ENCODE measurements at places on chromosomes 6 and 20. TPM values are rescaled to one million over a fixed set of nuclear protein-coding genes. Genes with fewer than 3 reads are reported as not detected.

DNA sequence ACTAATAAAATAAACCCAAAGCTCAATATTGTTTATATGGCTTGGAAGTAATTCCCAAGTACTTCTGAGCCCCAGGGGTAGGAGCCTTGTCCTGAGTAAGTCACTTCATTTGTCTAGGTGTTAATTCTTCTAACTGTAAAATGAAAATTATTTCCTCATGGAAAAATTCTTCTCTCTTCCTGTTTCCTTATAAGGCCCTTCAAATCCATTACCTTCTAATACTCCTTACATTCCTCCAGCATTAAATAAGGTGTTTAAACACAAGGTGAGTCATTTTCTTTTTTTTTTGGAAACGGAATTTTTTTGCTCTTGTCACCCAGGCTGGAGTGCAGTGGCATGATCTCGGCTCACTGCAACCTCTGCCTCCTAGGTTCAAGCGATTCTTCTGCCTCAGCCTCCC, 41.9 kb downstream of the PRR18 start:
- H3K27ac ChIP-seq: no peak overlapping the region
- no peak for DNase-seq
- no peaks in the 10 kb centered on the region for H3K4me1 ChIP-seq
- no peak overlapping the region for H3K4me3 ChIP-seq

DNA sequence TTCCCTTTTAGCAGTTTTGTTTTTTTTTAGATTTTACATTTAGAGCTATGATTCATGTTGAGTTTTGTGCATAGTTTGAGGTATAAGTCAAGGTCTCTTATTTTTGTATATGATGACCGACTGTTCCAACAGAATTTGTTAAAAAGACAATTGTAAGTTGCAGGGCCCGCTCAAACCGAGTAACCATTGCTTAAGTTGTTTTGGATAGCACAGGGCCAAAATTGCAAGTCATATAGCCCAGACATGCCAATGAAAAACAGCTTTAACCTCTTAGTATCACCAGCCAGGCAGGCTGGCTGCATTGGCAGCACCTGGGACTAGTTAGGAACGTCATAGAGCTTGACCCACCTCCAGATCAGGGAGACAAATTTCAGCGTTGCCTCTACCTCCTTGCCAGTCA, 47.3 kb downstream of the PFDN4 start:
- no peak overlapping the region for H3K27ac ChIP-seq
- H3K4me1 ChIP-seq: no peaks in the 10 kb centered on the region
- H3K27me3 ChIP-seq: no peaks in the 10 kb centered on the region

DNA sequence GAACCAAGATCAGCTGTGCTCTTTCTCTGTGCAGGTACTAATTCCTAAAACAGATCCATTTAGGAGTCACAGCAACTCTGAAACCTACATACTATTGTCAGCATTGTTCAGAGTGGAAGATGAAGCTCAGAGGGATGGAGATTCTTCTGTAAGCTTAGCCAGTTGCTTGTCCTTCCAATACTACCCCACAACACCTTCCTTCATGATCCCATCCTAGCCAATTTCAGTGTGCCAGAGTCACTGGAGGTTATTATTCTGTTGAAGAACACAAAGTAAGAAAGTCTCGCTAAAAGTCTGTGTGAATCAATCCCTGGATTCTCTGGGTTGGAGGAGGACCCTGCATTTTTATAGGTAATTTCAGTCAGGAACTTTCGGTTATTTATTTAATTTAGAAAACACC, 2.3 kb downstream of the POPDC3 start:
- no peak for DNase-seq
- no peak overlapping the region for H3K27ac ChIP-seq
- peaks cover 40% of the 10 kb centered on the region for H3K27me3 ChIP-seq
- no peak overlapping the region for H3K4me3 ChIP-seq
- H3K36me3 ChIP-seq: no peaks in the 10 kb centered on the region

GRCh38 chr6:140061110-140062042, 686.9 kb upstream of the CITED2 start:
- H3K27ac ChIP-seq: no peak overlapping the region
- peaks cover 14% of the 10 kb centered on the region for H3K4me1 ChIP-seq
- H3K4me3 ChIP-seq: no peak overlapping the region

DNA sequence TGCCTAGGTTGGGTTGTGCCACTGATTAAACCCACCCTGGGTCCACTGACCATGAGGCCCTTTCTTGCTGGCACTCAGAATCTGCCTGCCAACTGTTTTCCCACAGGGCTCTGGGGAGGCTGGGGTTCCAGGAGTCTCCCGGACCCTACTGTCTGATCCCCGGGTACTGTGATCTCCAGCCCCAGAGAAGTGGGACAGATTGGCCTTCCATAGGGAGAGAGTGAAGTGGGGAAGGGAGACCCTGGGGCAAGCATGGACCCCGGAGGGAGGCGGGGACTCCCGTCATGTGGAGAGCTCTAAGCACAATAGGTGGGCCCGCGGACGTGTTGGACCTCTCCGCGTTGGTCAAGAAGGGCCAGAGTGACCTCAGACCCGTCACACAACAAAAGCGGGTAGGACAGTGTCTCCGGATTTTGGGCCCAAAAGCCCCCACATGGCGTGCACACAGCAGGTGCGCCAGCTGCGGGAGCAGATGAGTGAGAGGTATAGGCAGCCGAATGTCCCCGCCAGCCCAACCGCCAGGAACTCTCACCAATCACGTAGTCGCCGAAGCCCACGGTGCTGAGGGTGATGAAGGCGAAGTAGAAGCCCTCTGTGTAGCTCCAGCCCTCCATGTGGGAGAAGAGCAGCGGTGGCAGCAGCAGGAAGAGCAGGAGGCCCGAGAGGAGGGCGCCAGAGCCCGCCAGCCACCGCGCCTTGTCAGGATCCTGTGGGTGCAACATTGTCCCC, 10.6 kb downstream of the KCNK17 start:
- H3K27ac ChIP-seq: no peak overlapping the region
- no peaks in the 10 kb centered on the region for H3K36me3 ChIP-seq
- no peak overlapping the region for H3K4me3 ChIP-seq
- no peaks in the 10 kb centered on the region for H3K4me1 ChIP-seq

DNA sequence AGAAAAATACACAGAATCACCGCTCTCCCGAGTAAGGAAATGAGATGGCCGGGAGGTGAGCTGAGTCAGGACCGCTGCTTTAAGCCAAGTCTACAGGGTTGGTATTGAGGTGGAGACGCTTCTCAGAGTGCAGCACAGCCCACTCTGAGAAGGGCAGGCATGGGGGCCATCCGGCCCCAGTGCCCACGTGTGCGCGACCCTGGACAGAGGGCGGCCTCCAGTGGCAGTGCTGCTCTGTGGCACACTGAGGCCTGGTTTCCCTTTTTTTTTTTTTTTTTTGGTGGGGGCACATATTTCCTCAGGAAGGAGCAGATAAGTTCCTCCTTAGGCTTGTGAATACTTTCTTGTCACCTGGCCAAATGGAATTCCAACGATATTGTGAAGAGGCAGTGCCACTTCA, 88.8 kb downstream of the FOXC1 start:
- no peak for DNase-seq
- H3K4me1 ChIP-seq: peaks cover 24% of the 10 kb centered on the region
- H3K27me3 ChIP-seq: no peaks in the 10 kb centered on the region
- H3K27ac ChIP-seq: no peak overlapping the region

DNA sequence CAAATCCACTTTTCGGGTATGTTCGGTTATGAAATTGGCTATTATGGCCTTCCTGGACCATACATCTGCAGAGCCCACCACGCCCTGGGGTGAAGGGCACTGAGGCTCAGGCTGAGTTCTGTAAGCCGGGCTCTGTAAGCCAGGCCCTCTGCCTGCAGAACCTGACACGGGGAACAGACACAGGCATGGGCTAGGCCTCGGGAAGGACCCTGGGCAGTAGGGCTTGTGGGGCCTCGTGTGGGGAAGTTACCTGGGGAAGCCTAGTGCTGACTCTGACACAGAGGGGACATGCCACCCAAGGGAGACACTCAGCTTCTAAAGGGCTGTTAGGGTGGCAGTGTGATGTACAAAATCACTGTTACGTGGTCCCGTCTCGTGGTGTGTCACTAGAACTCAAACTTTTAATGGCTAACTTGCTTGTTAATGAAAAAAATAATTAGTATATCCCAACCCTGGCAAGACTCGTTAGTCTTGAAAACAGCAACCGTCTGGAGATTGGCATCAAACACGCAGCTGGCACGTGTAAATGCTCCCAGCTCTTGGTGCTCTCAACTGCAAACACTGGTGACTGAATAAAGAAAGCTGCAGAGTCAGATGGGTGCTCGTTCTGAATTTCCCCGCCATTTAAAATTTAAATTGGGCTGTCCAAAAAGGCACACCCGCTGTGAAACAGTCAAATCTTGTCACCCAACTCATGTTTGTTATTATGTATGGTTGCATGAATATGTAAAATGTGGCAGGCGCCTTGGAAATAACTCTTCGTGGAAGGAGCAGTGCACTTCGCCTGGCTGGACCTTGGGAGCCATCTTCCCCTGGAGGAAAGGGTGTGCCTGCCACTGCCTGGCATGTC, 23.6 kb upstream of the TCFL5 start:
- H3K27ac ChIP-seq: no peak overlapping the region
- H3K36me3 ChIP-seq: peaks cover 36% of the 10 kb centered on the region
- no peak overlapping the region for H3K4me3 ChIP-seq
- H3K4me1 ChIP-seq: peaks cover 14% of the 10 kb centered on the region

DNA sequence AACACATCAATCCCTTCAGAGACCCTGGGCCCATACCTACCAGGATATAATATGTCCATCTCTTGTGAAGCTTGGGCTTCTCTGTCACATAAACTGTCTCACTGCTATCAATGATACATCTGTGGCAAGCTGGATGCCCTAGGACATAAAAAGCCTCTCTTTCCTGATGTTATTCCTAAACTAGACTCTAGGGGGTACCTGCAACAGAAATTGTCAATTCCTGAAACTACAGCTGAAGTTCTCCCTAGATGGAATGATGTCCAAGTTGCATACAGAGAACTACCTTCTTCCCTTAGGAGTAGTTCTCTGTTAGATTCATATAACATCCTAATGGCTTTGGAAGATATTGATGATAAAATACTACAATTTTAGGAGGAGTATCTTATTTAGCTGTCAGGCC, 35.8 kb downstream of the TBX18 start:
- H3K27me3 ChIP-seq: no peaks in the 10 kb centered on the region
- no peak overlapping the region for H3K27ac ChIP-seq
- no peaks in the 10 kb centered on the region for H3K4me1 ChIP-seq
- DNase-seq: no peak
- no peaks in the 10 kb centered on the region for H3K36me3 ChIP-seq

DNA sequence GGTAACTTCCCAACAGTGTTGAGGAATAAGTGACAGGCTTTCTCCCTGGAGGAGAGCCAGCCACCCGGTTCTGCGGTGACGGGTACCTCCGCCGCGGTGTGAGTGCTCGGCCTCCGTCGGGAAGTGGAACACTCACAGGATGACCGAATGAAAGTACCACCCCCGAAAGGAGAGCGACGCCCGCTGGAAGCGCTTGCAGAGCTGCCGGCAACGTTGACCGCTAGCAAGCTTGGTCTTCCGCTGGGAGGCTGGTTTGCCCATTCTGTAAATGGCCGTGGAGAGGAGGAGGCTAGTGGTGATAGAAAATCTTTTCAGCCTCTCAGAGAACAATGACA, 614 bp upstream of the TMEM242 start:
- H3K27ac ChIP-seq: peak overlapping the region; percentile 93
- peak overlapping the region; percentile 72 for H3K4me3 ChIP-seq
- H3K4me1 ChIP-seq: peaks cover 13% of the 10 kb centered on the region

Gene OOEP
- total RNA-seq: not detected

Gene DNMT3B
- total RNA-seq: 0.54 TPM

Gene SOBP
- 21.9 TPM for total RNA-seq

Gene BPIFB2
- total RNA-seq: not detected

Gene ADGRF5
- total RNA-seq: 15.0 TPM

Gene XKR7
- total RNA-seq: under 0.01 TPM

Gene GSTA2
- total RNA-seq: not detected

Gene SPATS1
- total RNA-seq: not detected

Gene BTBD9
- total RNA-seq: 14.1 TPM

Gene FNDC1
- total RNA-seq: 4.3 TPM
